ENCODE measurements at places on chromosomes 12 and 14.

DNA sequence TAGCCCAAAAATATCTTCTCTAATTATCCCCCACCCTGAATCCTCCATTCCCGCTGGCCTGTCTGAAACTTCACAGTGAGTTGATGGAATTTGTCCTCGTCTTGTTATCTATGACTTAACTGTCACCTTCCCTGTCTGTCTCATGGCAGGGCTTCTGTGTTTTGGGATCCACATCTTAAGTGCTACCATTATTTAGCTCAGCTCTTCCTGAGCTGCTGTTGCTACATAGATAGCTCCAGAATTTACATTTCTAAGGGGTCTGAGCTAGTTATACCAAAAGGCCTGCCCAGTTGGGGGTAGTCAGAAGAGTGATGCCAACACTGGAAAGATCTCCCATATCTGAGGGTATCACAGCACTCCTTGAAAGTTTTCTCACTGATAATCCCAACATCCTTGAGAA lies 57.0 kb upstream of the CDKN3 start:
- DNase-seq = no peak

GRCh38 chr12:28611449-28611848 lies 421.2 kb downstream of the CCDC91 start:
- DNase-seq = no peak

GRCh38 chr14:51479584-51480325 lies 172.0 kb upstream of the FRMD6 start:
- no peak for DNase-seq

DNA sequence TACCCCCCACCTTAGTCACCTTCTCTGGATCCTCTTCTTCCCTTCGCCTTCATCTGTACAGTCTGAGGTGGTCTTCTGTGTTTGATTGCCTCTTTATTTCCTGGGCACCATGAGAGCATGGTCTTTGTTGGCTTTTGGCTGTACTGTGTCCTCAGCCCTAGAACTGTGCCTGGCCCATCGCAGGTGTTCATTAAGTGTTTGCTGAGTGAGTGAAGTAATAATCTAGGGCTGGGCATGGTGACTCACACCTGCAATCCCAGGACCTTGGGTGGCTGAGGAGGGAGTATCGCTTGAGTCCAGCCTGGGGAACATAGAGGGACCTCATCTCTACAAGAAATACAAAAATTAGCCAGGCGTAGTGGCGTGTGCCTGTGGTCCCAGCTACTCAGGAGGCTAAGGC lies 13.9 kb downstream of the ALDH2 start:
- no peak for DNase-seq

GRCh38 chr12:19138956-19139355 lies 9.4 kb downstream of the PLEKHA5 start:
- no peak for DNase-seq

- DNase-seq = peak; percentile 25
Measured at GRCh38 chr12:46677749-46678148, 148.0 kb downstream of the SLC38A4 start.

DNA sequence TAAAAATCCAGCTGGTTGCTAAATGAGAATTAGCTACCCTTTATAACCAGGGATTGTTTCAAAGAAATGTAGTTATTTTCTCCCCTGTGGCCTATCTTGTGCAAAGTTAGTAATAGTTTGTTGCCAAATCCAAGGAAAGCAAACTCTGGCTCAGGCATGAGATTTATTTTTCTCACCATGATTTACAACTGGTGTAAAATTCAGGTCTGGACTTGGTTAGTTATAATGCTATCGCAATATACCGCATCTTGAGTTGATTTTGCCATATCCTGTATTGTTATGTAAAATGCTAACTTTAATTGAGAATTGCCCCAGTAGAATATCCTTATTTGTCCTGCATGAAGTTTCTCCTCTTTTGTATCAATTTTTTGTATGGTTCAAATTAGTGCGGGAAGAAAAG lies 135.5 kb downstream of the CRADD start:
- DNase-seq = no peak

GRCh38 chr12:81627336-81628189 lies 131.6 kb downstream of the PPFIA2 start:
- peak; percentile 85 for DNase-seq

GRCh38 chr14:88831284-88831683 lies 6.8 kb downstream of the TTC8 start:
- DNase-seq = no peak

- DNase-seq = no peak
Measured at GRCh38 chr14:90538716-90539495, 142.1 kb downstream of the CALM1 start.

DNA sequence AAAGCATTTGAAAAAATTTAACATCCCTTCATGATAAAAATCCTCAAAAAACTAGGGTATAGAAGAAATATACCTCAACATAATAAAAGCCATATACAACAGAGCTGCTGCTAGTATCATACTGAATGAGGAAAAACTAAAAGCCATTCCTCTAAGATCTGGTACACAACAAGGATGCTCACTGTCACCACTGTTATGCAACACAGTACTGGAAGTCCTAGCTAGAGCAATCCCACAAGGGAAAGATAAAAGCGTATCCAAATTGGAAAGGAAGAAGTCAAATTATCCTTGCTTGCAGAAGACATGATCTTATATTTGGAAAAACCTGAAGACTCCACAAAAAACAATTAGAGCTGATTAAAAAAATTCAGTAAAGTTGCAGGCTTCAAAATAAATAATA lies 114.9 kb downstream of the HELB start:
- DNase-seq = no peak

DNA sequence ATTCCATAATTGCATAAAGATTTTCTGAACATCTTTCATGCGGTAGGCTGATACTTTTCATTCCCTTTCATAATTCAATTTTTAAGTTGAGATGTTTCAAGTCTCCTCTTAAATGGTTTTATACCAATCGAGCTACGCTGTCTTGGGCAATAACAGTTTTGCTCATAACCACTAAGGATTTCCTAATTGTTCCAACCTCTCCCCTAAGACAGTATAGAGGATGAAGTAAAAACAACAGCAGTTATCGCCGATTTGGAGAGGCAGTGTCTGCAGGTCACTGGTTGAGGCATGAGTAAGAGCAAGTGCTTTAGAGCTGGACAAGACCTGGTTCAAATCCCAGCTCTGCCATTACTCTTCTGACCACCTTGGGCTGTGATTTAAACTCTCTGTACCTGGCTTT lies 6.9 kb upstream of the MED13L start:
- DNase-seq = no peak

DNA sequence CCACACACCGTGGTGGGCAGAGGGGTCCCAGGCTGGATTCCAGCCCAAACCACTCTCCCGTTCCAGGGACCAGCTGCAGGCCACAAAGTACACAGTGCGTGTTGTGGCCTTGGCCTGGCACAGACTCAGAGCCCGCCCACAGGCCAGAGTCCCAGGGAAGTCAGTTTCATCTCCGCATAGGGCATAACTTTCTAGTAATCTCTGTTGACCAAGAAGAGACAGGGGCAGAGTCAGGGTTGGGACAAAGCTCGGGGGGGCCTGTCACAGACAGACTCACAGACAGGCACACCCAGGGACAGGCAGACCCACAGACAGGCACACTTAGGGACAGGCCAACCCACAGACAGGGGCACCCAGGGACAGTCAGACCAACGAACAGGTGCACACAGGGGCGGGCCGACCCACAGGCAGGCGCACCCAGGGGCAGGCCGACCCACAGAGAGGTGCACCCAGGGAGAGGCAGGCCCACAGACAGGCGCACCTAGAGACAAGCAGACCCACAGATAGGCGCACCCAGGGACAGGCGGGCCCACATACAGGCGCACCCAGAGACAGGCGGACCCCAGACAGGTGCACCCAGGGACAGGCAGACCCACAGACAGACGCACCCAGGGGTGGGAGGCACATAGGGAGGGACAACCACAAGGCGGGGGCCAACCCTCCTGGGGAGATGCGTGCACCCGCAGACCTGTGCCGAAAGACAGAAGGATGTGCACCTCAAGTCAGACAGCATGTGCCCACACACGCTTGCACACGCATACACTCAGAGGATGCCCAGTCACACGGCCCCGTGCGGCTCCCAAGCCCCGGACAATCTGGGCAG lies 323.3 kb upstream of the RTL1 start:
- DNase-seq = no peak

- no peak for DNase-seq
Measured at GRCh38 chr14:104247336-104248202, 109.2 kb downstream of the KIF26A start.

DNA sequence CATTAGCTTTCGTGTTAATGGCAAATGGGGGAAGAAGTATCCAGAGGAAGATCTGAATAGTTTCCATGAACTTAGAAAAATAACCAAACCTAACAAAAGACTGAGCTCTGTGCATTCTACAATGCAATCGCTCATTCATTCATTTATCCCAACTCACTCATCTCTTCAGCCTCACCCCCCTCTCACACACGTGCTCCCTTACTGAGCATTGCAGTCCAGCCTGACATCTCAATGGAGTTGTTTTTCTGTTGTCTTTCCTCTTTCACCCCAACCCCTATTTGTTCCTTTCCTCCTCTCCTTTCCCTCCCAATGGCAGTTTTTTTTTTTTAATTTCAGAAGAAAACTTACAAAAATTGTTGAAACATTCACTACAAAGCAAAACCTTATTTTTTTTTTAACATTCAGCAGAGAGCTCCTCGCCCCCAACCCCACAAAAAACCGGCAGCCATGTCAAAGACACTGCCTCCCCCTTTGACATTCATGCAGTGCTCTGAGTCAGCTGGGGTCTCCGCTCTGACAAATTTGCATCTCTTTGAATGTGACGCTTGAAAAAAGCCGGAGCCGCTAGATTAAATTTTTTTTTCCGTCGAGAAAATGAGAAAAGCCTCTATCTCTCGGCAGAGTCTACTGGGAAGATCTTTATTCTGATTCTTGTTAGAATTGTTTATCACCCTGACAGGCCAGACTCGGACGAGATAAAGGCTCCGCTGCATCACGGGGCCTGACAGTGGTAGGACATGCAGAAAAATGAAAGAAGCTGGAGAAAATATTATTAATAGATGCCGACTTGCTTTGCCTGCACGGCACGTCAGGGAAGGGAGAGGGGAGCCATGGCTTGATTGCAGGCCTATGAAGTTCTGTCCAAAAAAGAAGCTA lies 775.6 kb downstream of the VRK1 start:
- DNase-seq = no peak

DNA sequence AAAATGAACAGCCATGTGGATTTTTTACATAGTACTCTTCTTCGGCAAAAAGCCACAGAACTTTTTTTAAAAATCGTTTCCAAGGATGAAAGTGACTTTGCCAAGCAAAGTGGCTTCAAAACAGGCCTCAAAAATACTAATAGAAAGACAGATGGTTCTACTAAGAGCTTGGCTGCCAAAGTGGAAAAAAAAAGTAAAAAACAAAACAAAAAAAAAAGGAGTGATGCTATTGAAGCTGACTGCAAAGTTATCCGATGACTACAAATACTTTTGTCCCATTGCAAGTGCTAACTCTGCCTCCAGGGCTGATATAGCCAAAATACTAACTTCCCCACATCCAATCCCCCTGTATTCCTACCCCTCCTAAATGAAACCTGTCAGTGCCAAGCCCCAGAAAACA lies 277.6 kb downstream of the SOX5 start:
- DNase-seq = no peak

DNA sequence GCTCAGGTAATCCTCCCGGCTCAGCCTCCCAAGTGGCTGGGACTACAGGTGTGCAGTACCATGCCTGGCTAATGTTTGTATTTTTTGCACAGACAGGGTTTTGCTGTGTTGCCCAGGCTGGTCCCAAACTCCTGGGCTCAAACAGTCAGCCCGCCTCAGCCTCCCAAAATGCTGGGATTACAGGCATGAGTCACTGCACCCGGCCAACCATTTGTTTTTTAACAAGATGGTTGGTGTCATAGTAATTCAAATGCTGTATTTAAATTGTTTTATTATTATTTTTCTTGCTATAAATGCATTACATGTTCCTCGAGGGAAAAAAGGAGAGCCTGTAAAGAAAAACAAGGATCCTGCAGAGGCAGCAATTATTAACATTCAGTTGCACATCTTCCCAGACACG lies 83.9 kb downstream of the EP400 start:
- no peak for DNase-seq

GRCh38 chr12:124270671-124271070 lies 24.2 kb upstream of the RFLNA start:
- DNase-seq = no peak

DNA sequence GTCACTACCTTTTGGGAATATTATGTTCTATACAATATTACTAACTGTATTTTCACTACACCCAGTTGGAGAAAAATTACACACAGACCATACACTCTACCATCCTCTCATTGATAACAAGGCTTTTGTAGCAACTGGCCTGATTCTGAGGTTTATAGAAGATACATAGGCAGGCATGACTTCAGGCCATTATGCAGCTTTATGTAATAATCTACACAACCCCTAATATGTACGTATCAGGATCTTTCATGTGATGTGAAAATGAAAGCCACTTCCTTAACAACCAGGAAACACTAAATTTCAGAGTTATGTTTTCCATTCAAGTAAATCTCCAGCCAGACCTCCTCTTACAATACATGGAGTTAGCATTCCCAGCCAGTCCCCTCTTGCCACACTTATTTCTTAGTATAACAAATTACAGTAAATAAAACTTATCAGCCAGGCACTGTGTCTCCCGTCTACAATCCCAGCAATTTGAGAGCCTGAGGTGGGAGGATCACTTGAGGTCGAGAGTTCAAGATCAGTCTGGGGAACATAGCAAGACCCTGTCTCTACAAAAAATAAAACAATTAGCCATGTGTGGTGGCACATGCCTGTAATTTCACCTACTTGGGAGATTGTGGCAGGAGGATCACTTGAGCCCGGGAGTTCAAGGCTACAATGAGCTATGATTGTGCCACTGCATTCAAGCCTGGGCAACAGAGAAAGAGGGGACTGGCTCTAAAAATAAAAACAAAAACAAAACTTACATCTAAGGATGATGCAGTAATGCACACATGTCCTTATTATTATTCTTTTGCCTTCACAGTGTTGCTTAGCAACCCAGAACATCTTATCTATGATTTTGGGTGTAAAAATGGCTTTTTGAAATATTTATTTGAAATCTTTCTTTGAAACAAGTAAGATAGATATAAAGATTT lies 10.4 kb upstream of the OSBPL8 start:
- no peak for DNase-seq

Measured in NCI-H774 (cell line).